ENCODE measurements at places on chromosomes 13 and 19.

GRCh38 chr19:10780368-10780767, 55.6 kb downstream of the TMED1 start:
- DNase-seq = no peak

GRCh38 chr13:73366241-73366640, 307.4 kb downstream of the KLF5 start:
- no peak for DNase-seq

DNA sequence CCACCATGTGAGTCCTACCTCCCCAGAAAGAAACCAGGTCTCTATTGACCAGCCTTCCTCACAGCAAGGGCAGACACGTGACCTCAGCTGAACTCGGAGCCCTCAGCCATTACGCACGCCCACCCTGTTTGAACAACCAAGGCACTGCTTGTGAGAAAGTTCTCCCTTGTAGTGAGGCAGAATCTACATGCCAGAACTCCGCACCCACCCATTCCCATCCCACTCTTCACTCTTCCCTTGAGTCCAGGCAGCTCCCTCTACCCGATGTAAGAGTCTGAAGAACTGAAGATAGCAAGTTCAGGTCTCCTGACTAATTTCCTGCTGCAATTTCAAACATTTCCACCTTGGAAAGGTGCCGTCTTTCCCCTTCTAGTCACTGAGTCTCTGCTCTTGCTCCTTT, 6.4 kb downstream of the NOVA2 start:
- DNase-seq = no peak

- no peak for DNase-seq
Observed at GRCh38 chr13:37531049-37531448, 67.5 kb downstream of the POSTN start.

DNA sequence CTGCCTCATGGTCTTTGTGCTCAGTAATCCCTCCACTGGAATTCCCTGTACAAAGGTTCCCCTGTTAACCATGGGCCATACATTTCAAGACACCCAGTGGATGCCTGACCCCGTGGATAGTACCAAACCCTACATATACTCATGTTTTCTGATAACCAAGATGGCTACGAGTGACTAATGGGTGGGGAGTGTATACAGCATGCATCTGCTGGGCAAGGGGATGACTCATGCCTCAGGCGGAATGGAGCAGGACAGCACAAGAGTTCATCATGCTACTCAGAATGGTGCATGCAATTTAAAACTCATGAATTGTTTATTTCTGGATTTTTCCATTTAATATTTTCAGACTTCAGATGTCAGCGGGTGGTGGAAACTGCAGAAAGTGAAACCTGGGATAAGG, 13.3 kb upstream of the FGF9 start:
- no peak for DNase-seq

DNA sequence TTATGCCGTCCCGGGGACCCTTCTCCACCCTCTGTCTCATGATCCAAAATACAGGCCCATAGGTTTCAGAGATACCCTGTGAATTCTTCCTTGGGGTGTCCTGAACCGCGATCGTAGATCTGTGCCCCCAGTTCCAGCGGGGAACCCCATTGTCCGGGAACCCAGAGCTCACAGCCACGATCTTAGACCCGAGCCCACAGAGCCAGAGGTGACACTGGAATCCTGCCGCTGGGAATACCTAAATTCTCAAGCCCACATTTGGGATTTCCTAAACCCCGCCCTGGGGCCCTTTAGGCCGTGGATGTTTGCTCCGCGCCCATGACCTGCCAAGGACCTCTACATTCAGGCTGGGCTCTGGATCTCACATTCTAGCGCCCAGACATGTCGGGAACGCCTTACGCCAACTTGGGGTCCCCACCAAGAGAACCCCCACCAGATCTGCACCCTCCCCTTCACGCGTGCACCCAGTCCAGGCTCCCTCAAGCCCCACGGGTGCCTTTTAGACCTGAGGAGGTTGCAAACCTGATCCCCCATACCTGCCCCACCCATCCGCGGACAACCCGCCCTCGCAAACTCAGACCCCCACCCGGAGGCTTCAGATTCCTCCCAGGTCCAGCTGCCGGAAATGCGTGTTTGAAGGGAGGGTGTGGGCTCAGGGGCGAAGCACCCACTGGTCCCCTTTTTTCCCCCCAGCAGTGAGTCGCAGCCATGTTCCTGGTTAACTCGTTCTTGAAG, 605 bp downstream of the CAPNS1 start:
- peak; percentile 72 for DNase-seq

DNA sequence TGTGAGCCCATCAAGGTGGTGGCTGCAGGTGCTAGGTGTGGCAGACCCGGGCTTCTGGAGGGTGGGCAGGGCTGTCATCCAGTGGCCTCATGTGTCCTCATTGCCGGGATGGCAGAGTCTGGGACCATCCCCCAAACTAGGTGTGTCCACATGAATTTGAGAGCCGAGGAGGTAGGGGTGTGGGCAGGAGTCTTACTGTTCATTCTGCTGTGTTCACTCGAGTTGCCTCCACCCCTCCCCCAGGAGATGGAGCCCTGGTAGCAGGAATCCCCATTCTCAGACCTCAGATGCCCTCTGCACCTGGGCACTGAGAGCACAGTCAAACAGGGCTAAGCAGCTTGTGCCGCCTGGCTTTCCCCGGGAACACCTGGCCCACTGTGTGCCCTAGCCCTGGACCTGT, 22.4 kb downstream of the NAXD start:
- no peak for DNase-seq

GRCh38 chr13:93151277-93151676, 75.3 kb upstream of the GPC6 start:
- no peak for DNase-seq

- peak; percentile 14 for DNase-seq
Observed at GRCh38 chr19:29287061-29287460, 74.1 kb upstream of the UQCRFS1 start.

GRCh38 chr19:10078329-10078728, 7.8 kb upstream of the SHFL start:
- DNase-seq = no peak

DNA sequence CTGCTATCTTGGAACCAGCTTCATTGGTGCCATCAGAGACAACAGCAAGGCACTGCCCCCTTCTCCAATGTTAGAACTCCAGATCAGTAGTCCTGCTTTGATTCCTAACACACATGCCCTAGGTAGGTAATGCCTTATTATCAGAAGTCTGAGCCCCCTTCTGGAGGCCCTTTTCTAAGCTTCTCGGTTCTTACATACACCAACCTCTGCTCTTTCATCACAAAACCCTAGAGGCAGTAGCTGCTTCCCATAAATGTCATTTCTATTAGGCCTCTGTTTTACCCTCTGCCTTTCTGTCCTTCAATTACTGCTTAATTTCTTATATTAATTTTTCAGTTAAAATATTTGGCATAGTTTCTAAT, 65.3 kb upstream of the KLHL1 start:
- DNase-seq = no peak

DNA sequence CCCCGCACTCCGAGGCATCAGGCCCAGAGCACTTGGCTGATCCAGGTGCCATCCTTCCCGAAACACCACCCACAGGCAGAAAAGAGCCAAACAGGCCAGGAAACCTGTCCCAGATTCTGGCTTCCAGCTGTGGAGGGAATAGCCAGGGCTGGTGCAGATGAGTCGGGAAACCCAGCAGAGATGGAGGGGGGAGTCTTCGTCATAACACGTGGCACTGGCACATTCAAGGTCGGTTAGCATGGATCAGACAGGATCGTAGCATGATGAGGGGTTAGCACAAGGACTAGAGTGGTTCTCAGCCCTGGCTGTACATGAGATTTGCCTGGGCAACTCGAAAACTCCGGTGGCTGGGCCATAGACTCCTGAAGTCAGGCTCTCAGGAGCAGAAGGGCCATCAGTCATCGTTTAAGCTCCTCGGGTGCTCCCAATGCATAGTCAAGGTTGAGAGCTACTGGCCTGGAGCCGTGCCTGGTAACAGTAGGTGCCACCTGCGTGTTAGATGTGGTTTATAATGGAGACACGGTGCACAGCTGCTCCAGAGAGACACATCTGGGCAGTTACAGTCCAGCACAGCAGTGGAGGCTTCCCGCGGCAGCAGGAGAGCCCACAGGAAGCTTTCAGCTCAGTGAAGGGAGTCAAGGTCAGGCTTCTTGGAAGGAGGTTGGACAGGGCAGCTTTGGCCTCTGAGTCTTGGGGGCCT, 6.3 kb downstream of the CYTH2 start:
- no peak for DNase-seq

GRCh38 chr13:22198641-22199217, 527.9 kb downstream of the FGF9 start:
- DNase-seq = no peak

DNA sequence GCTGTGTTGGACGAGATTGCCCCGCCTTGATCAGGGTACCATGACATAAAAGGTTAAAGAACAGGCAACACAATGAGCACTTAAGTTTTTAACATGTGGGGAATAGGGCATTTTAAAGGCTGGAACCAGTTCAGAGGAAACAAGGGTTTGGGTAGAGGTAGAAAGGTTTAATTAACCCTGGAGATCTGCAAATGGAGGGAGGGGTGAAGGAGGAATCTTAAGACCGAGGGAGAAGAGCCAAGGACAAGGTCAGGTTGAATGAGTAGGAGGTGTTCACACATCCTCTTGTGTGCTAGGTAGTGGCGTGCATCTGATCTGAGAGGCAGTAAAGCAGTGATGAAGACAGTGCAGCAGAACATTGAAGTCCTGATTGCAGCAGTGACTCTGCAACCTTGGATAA, 28.5 kb downstream of the SKA3 start:
- DNase-seq = no peak

- peak; percentile 67 for DNase-seq
Observed at GRCh38 chr19:12676384-12676792, 5.3 kb downstream of the DHPS start.

GRCh38 chr13:40786568-40786996, 2.8 kb upstream of the SLC25A15 start:
- no peak for DNase-seq

- no peak for DNase-seq
Observed at GRCh38 chr19:15251010-15251748, 18.9 kb upstream of the EPHX3 start.

DNA sequence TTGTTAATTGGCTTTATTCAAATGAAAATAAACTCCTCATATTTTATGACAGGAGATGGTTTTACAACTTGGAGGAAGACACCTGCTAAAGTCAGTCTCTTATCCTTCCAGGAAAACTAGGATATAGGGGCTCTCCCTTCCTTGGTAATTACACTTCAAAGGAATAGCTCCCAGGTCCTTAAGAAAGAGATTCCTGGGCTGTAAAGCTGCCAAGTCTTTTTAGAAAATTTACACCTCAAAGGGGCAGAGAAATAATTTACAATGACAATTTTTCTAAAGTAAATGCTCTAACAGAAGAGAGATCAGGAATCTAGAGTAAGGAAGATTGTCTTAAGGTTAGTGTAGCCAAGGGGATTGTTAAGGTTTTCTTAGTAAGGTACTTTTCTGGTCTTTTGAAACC, 1359.0 kb downstream of the OLFM4 start:
- DNase-seq = no peak

DNA sequence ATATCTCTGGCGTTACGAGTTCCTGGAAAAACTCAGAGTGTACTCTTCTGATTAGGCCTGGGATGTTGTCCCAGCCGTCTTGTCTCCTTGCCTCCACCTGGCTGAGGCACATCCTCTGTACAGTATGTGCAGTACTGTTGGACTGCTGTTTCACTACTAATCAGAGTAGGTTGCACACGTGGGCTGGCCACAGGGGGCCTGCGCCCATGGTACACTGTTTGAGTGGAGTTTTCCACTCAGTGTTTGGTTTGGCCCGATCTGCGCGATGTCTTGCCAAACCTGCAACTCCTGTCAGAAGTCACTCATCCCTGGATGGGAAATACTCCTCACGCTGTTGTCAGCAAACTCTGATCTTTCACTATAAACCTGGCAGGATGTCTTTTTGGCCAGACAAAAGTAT, 189.6 kb upstream of the CSNK1A1L start:
- DNase-seq = no peak

- no peak for DNase-seq
Observed at GRCh38 chr19:21705393-21705792, 62.0 kb downstream of the ZNF100 start.

DNA sequence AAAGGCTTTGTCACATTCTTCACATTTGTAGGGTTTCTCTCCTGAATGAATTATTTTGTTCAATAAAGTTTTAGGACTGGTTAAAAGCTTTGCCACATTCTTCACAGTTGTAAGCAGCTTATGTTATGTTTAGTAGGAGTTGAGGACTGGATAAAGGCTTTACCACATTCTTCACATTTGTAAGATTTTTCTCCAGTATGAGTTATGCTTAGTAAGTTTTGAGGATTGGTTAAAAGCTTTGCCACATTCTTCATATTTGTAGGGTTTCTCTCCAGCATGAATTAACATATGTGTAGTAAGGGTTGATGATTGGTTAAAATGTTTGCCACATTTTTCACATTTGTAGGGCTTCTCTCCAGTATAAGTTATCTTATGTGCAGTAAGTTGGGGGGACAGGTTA, 79.9 kb downstream of the ZNF431 start:
- DNase-seq = no peak

DNA sequence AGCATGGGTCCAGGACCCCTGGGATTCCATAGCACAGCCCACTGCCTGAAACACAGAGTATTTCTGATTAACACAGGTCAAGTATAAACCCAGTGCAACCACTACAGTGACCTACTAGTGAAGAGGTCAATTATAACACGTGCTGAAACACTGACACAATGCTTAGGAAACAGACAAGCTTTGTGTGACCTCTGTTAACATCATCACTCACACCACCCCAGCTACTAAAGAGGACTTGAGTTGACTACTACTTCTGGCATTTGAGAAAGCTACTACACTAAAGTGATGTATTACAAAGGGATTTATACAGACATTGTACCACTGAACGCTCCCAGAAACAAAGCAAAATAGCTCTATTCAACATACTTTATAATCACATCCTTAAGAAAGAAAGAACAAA, 1935.9 kb upstream of the PCDH20 start:
- no peak for DNase-seq

DNA sequence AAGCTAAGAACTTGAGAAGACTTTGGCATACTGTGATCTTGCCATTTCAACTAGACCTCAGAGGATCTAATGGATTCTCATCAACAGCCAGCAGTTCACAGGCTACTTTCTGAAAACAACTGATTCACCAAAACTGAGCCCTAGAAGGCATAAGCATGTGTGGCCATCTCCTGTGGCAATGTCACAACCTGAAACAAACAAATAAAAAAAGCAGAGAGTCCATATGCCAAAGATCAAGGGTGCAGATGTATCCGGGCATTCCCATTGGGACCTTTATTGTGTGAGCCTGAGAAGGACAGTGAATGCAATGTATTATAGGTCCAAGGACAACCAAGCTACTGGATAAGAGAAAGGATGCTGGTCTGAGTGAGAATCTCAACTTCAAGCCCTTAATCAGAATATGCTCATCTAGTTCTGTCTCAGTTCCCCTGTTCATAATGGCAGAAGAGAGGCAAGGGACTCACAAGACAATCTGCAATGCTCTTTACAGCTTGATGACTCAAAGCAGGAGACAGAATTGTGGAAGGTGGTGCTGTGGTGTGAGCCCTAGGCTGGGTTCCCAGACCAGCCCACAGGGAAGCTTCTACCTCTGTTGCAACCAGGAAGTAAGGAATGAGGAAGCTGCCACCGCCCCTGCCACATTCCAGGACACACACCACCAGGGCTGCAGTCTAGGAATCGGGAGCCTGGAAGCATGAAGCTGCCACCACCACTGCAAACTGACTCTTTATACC, 133.7 kb downstream of the RAP2A start:
- no peak for DNase-seq
